ENCODE measurements at places on chromosomes 2 and 18.

DNA sequence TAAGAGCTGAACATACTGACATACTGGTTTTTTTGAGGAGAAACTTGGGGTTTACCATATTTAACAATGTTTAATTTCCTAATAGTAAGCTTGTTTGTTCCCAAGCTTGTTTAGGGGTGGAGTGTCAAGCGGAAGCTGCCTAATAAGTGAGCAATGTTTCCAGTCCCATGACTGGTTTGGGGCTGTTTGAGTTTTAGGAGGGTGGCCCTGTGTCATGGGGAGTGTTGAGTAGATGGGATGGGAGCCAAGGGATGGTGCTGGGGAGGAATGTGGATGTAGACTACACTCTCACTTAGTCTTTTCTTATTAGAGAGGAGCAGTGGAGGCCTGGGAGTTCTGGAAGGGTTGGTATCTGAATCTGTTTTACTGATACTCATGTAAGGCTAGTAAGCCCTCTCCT, 128.5 kb downstream of the TANC1 start:
- no peak for DNase-seq

- DNase-seq = peak; percentile 8
Measured at GRCh38 chr2:98552499-98553179, 55.7 kb downstream of the COA5 start.

DNA sequence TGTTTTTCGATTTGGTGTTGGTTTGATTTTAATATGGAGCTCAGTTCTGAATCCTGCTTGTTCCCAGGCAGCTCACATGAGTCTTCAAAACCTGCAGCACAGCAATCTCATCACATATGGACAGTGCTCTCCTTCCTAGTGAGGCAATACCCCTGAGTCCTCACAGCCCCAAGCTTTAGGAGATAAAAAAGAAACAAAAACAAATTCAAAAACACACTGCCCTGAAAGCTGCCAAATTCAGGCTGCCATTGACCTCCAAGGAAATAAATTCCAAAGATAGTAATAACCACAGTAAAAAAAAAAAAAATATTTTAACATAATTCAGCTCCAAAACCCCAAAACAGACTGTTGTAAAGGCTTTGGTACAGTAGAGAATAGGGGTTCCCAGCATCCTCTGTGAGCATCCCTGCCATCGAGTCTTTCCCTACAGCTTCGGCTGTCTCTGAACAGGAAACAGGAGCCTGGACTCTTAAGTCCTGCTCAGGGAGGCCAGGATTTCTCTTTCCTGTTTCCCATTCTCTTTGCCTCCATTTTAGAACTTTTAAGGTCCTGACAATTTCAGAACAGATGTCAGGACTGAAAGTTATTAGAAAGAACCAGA, 14.7 kb upstream of the SP3 start:
- no peak for DNase-seq

GRCh38 chr2:79437433-79438267, 75.2 kb upstream of the CTNNA2 start:
- DNase-seq = peak; percentile 6

- DNase-seq = no peak
Measured at GRCh38 chr2:62471816-62472215, 34.2 kb downstream of the TMEM17 start.

Measured in RCC 7860 (cell line).